ENCODE measurements at places on chromosomes 5 and 9.

DNA sequence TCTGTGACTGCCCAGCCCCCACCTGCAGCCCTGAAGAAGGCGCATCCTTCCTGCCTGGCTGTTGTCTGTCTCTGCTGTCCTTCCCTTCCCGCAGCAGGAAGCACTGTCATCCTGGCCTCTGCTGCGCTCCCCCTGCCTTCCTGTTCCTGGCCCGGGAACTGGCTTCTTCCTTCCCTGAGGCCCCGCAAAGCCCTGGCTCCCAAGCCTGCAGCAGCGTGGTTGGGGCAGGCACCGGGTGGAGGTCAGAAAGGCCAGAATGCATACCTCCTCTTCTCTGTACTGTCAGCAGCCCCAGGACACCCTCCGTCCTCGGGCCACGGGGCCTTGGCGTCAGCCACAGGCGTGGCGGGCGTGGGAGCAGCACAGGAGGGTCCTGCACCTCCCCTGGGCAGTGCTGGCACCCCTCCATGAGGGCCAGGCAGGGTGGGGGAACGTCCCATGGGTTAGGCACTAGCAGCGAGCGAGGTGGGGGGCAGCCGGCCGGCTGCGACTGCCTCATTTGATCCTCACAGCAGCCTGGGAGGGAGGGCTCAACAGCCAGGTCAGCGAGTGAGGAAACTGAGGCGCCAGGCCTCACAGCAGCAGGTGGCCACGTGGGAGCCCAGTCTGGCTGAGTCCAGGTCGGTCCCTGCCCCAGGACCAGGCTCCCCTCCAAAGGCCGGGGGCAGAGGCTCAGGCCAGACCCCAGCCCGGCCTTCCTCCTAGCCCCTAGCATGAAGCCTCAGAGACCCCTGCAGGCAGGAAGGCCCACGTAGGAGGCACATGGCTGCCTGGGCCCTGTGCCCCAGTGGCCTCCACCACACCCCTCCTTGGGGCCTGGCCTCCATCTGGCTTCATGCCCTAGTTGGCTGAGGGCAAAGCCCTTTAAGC is 9.4 kb downstream of the FLT4 start:
- no peak for DNase-seq

- DNase-seq: no peak
These were observed 22.1 kb upstream of the GPR21 start for GRCh38 chr9:123011380-123011779.

GRCh38 chr5:126365446-126366198 is 57.6 kb upstream of the GRAMD2B start:
- DNase-seq: no peak

- no peak for DNase-seq
These were observed 240.4 kb upstream of the ST8SIA4 start for GRCh38 chr5:101143526-101143925.
